Natural killer cell treated with Interleukin-12 subunit alpha and Interleukin-12 subunit beta and Interleukin-15 and Interleukin-18, amount 100 ng/mL, for 72 hours (primary cell): ENCODE measurements at places on chromosomes 7 and 10.

- H3K27ac ChIP-seq, result no peak overlapping the region
- H3K36me3 ChIP-seq, result no peaks in the 10 kb centered on the region
- H3K27me3 ChIP-seq, result no peaks in the 10 kb centered on the region
- peak overlapping the region; percentile 61 for H3K4me3 ChIP-seq
- no peak for DNase-seq
These were observed 22.8 kb upstream of the TTYH3 start for GRCh38 chr7:2608921-2609411.

- H3K27me3 ChIP-seq, result peaks cover 20% of the 10 kb centered on the region
- DNase-seq, result no peak
- H3K36me3 ChIP-seq, result no peaks in the 10 kb centered on the region
- H3K4me1 ChIP-seq, result no peaks in the 10 kb centered on the region
- H3K4me3 ChIP-seq, result no peak overlapping the region
- no peak overlapping the region for H3K27ac ChIP-seq
These were observed 27.4 kb upstream of the POU6F2 start for GRCh38 chr7:38950309-38950708.

DNA sequence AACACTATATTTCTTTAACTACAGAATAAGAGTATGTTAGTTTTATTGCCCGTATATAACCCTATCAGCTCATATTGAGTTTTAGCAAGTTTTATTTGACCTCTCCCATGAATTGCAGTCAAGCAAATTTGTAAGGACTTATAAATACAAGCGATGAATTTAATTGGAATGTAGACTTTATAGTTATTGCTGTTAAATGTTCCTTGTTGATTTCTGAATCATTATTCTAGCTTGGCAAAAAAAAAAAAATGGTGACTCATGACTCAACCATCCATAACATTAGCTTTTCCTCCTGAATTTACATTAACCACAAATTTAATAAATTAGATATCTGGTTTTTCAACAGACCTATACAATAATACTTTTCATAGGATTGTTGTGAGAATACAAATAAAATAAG, 334.0 kb upstream of the LRRTM3 start:
- H3K36me3 ChIP-seq, result peaks cover 5% of the 10 kb centered on the region
- no peaks in the 10 kb centered on the region for H3K27me3 ChIP-seq
- no peak overlapping the region for H3K4me3 ChIP-seq

GRCh38 chr10:20085115-20085514, 268.9 kb downstream of the PLXDC2 start:
- peaks cover 20% of the 10 kb centered on the region for H3K4me1 ChIP-seq
- no peaks in the 10 kb centered on the region for H3K27me3 ChIP-seq
- H3K4me3 ChIP-seq, result no peak overlapping the region
- H3K36me3 ChIP-seq, result peaks cover 5% of the 10 kb centered on the region
- no peak for DNase-seq

DNA sequence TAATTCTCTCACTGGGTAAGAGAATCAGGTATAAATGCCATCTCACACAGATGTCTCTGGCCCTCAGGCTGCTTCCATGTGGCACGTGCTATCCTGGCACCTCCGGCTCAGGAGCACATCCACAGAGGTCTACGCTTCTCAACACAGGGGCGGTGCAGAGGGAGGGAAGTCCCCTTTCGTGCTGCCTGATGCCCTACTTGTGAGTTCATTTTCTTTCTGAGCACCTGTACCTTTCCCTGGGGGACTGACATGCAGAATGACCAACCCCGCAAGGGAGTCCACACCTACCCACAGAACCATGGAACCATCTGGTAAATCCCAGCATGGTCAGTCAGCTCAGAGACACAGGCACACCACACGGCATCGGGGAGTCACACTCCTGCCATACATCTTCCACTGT, 99.0 kb upstream of the SAMD8 start:
- H3K27ac ChIP-seq, result peak overlapping the region; percentile 86
- no peak overlapping the region for H3K4me3 ChIP-seq
- H3K27me3 ChIP-seq, result no peaks in the 10 kb centered on the region
- peaks cover 66% of the 10 kb centered on the region for H3K4me1 ChIP-seq
- DNase-seq, result no peak
